ENCODE measurements at places on chromosomes 3 and 15. TPM values are rescaled to one million over a fixed set of nuclear protein-coding genes. Genes with fewer than 3 reads are reported as not detected.

SPRED1 gene
- total RNA-seq: 32.4 TPM

GOLGA6L10 gene
- 2.0 TPM for total RNA-seq

GOLGA6L9 gene
- total RNA-seq: 2.8 TPM

ACAD9 gene
- total RNA-seq: 44.8 TPM

FAIM gene
- total RNA-seq: 5.5 TPM

CEP19 gene
- total RNA-seq: 0.43 TPM

ZMYND10 gene
- total RNA-seq: 0.47 TPM

CYP8B1 gene
- total RNA-seq: not detected

CPNE9 gene
- total RNA-seq: not detected

GOLGA6D gene
- total RNA-seq: not detected

SEMA6D gene
- total RNA-seq: 34.4 TPM

PCBP4 gene
- 23.3 TPM for total RNA-seq

GRCh38 chr15:36409819-36410218 lies 169.6 kb upstream of the CDIN1 start:
- DNase-seq: no peak

GRCh38 chr3:187261541-187261969 lies 30.0 kb downstream of the MASP1 start:
- no peak for DNase-seq

DNA sequence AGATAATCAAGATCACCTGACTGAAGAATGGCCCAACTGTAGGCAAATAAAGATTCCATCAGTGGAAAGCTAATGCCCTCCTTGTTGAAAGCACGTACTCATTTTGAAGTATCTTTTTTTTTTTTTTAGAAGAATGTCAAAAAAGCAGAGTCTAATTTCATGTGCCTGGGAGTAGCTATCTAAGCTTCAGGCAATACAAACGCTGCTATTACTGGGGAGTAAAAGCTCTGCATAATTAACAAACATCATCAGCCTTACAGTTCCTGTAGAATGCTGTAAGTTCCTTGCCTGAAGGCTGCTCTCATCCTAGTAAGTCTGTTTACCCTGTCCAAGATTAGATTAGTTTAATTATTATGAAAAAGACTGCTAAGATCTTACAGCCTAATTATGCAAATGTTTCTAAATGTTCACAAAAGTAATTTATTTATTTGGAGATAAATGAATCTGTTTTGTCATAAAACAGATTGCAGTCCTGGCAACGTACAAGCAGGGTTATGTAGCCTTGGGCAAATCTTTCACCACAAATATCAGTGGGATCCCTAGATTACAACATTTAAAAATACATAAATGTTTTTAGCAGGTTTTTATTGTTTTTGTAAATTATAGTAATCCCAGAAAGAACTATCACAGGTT lies 451.3 kb upstream of the AGTR1 start:
- no peak for DNase-seq

- DNase-seq: no peak
Observed at GRCh38 chr3:23085261-23085660, 117.9 kb upstream of the UBE2E2 start.

- DNase-seq: no peak
Observed at GRCh38 chr3:46389306-46389705, 17.6 kb downstream of the CCR5AS start.

- no peak for DNase-seq
Observed at GRCh38 chr3:14689247-14689980, 14.5 kb downstream of the C3orf20 start.

DNA sequence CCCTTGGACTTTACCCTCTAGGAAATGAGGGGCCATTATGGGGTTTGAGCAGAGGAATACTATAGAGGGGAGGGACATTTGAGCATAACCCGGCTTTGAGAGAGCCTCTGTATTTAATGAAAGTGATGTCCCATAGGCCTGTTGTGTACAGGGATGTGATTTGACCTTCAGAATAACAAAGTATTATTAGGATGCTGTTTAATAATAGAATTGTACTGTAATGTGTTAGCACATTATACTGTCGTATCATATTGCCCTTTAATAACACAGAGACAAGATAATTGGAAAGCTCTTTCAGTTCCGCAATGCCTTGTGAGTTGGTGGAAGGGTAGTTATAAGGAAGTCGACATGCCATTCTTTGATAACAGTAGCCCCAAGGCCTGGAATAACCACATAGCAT lies 328.3 kb downstream of the RYR3 start:
- DNase-seq: no peak

DNA sequence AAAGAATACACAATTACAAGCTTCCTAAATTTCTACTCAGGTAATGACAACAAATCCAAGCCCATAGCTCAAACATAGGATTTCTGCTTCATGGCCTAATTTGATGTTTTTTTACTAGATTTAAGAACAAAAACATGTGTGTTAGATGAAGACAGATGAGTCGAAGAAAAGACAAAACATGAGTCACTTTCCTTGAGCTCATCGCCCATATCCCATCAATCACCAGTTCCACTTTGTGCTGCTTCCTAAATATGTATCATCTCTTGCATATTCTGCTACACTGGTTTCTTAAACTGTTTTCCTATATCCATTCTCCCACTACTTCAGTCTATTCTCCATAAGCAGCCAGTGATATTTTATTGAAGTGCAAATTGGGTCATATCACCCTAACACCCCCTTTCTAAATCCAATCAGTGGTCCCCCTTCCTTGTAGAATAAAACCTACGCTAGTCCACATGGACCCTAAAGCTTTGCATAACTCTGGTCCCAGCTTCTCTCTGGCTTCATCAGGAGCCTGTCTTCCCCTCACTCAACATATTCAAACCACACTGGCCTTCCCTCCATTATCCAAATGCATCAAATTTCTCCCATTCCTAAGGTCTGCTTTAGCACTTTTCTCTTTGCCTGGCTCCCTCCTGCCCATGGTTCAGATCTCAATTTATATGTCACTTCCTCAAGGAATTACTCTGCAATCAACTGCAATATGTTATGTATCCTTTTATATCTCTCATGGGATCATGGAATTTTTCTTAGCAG lies 1033.9 kb downstream of the FHIT start:
- no peak for DNase-seq

GRCh38 chr3:141648055-141648910 lies 89.8 kb upstream of the RNF7 start:
- no peak for DNase-seq

DNA sequence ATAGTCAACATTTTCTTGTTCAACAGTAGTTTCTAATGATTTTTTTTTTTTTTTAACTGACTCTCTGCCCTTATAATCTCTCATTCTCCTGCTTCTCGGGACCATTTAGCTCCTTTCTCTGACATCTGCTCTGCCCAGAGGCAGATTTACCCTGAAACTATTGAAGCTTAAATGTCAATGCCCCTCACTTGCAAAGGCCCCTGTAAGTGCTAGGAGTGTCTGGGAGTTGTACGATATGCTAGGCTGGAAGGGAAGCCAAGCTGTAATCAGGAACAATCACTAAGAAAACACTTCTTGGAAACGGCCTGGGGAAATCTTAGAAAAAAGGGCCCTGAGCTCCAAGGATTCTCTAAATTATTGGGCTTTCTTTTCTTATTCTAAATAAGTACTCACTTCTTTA lies 5.8 kb upstream of the PLOD2 start:
- no peak for DNase-seq

DNA sequence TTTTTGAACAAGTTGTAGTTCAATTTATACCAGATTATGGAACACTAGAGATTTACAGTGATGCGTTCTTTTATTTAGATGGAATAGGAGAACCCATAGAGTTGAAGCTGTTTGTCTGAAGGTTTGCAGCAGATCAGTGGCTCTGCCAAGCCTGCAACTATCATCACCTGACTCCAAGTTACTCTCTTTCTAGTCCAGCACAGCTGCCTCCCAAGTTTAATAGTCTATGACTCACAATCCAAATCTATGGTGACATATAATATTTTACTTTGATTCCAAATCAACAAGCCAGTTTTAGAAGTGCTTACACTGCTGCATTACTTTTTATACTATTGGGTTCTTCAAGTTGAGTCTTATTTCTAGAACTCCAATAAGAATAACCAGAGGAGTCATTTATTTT lies 400.4 kb downstream of the LPP start:
- no peak for DNase-seq

DNA sequence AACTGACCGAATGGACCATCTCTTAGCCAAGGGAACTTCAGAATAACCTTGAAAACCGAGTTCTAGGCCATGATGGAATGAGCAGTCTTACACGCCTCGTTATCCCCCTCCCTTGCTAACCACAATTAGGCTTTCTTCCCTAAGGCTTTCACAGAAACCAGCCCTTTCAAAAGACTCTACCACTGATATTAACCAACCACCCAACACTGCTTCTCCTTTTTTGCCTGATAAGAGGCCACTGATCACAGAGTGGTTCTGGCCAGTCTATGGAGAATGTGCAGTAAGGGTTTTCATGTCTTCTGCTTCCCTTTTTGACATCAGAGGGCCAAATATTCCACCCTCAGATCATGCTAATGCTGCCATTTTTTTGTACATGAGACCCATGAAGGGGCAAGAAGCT lies 59.3 kb downstream of the MCF2L2 start:
- no peak for DNase-seq

- no peak for DNase-seq
Observed at GRCh38 chr3:44442596-44443309, 34.7 kb downstream of the ZNF445 start.

GRCh38 chr15:74375303-74375693 lies 7.9 kb upstream of the CYP11A1 start:
- peak; percentile 93 for DNase-seq

- no peak for DNase-seq
Observed at GRCh38 chr3:136891934-136892855, 30.2 kb downstream of the NCK1 start.

GRCh38 chr3:171765511-171765887 lies 44.8 kb downstream of the PLD1 start:
- DNase-seq: no peak

GRCh38 chr3:43852066-43852465 lies 161.3 kb downstream of the ABHD5 start:
- DNase-seq: no peak

- no peak for DNase-seq
Observed at GRCh38 chr3:114356066-114356465, 62.2 kb downstream of the TIGIT start.

DNA sequence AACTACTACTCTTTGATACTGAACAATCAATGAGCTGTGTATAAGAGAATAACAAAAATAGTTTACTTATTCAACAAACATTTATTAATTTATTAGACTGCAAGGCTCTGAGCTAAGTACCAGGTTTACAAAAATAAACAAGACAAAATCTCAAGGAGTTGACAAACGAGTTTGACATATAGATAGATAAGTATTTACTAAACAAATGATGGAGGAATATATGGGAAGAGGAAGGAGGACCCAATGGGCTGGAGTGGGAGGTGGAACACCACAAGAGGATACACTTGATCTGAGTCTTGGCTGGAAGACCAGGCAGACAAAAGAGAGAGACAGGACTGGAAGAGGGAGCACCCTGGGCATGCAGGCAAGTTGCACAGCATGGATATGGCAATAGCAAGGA lies 47.5 kb upstream of the FSIP1 start:
- no peak for DNase-seq

GRCh38 chr3:188042466-188042865 lies 111.5 kb upstream of the LPP start:
- no peak for DNase-seq

- no peak for DNase-seq
Observed at GRCh38 chr3:140850210-140850955, 91.3 kb upstream of the SLC25A36 start.

DNA sequence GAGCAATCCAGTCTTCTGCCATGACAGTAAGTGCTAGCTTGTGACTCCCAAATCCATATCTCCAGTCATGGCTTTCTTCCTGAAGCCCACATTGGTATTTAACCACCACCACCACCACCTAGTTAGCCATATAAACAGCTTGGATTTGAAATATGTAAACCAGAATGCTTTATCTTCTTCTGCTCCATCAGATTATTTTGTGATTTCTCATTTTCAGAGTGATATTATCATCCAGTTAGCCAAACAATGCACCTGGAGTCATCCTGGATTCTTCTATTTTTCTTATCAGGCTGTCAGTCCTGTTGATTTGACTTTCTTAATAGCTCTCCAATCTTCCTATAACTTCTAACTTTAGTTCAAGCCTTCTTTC lies 124.3 kb upstream of the PTX3 start:
- no peak for DNase-seq

GRCh38 chr3:23864931-23865330 lies 51.9 kb downstream of the NKIRAS1 start:
- no peak for DNase-seq

DNA sequence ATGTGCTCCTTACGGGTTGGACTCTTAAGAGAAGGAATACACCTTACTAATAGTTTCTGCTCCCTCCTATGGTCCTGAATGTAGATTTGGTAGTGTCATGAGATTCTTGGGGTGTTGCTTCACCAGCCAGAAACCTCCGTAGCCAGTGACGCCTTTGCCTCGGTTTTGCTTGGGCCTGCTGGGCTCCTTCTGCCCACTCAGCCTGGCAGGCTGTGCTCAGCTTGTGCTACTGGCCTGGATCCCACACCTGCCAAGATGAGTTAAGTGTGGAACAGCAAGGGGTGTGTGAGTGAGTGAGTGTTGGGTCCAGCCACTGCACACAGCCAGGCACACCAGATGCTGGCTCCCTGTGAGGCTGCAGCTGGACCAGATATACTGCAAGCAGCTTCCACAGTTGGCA lies 560.1 kb downstream of the NLGN1 start:
- no peak for DNase-seq

All from left colon (tissue), 2 donors.